Activated T-helper 1 cell treated with anti-CD3 and anti-CD28 coated beads, Interleukin-2, amount 50 U/mL, for 16 hours (primary cell): ENCODE measurements at places on chromosomes 16 and 17.

- DNase-seq = no peak
These were observed 71.1 kb downstream of the N4BP1 start for GRCh38 chr16:48538746-48539484.

DNA sequence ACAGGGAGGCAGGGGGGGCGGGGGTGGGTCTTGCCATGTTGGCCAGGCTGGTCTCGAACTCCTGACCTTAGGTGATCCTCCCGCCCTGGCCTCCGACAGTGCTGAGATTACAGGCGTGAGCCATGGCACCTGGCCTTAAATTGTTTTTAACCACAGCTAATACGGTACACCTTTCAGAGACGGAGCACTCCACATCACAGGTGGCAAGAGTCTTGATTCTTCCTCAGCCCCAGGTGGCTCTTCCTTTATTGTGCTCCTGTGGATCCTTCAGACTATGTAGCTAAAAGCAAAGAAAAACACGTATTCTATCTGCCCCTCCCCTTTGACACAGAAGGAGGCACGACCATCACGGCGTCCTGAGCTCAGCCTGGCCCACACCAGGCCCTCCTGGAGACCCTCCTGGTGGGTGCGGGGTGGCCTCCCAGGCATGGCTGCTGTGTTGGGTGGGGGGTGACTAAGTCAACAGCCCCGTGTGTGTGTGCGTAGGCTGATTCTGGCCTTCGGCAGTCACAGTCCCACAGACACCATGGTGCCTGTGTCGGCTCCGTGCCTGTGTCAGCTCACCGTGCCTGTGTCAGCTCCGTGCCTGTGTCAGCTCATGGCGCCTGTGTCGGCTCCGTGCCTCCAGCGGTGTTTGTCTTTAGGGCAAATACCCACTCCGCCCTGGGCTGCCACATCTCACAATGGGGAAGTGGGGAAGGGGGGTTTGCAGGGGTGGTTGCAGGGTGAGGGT lies 10.8 kb upstream of the SECTM1 start:
- no peak for DNase-seq

- no peak for DNase-seq
These were observed 98.3 kb upstream of the GOT2 start for GRCh38 chr16:58832386-58832895.

GRCh38 chr17:77646046-77646430 lies 312.5 kb upstream of the TNRC6C start:
- DNase-seq = no peak

GRCh38 chr17:4986951-4987766 lies at the start of gene CAMTA2:
Gene CAMTA2 (minus strand): TSS chr17:4987675. CDS start chr17:4986222, 1,453 bp downstream.
- peak; percentile 81 for DNase-seq

DNA sequence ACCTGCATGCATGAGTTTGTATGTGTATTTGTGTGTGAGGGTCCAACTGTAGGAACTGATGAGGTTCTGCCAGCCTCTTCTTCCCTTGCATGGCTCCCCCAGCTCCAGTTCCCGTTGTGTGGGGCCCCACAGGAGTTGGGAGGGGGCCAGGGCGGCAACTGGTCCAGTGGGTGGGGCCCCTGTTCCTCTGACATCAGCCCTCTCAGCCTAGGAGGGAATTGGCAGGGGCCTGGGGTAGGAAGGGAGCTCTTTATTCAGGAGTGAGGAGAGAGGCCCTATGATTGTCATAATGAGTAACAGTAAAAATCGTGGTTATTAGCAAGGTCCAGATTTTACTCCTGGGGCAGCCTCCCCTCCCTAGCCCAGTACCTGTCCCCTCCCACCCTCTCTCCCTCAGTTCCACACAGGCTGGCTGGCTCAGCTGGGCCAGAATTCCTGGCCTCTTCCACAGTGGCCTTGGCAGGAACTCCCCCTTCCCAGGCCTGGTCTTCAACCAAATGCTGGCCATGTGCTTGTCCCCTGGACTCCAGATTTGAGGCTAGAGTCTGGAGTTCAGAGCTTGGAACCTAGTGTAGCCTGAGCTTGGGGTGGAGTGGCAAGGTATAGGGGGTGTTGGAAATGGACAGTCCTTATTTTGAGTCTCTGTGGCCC lies 18.9 kb downstream of the RARA start:
- DNase-seq = no peak

DNA sequence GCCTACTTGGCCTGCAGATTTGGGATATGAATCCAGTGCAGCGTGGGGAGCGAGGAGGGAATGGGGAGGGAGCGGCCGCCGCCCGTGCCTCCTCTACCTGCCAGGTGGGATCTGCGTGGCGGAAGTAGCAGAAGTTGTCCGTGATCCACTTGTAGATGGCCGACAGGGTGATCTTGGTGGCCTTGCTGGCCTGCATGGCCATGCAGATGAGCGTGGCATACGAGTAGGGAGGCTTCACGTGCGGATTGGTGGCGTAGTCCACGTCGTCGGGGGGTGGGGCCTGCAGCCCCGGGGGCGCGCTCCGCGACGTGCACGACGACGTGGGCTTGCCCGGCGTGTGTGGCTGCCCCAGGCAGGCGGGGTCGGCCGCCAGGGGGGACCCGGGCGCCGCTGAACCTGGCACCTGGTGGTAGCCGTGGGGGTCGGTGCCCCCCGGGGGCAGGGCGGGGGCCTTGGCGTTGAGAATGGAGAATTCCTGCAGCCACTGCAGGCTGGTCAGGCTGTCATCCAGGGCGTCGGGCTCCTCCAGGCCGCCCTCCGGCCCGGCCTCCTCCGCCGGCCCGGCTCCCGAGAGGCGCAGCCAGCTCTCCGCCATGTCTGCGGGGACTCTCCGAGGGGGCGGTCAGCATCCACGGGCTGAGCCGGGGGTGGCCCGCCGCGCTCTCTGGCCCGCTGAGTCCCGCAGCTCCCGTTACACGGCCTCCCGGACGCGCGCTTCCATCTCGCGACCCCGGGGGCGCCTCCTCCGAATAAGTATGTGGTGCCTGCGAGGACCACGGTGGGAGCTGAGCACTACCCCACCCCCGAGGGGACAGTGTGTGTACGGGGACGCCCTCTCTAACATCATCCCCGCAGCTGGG lies 1.0 kb downstream of the FOXJ1 start:
- DNase-seq = no peak

DNA sequence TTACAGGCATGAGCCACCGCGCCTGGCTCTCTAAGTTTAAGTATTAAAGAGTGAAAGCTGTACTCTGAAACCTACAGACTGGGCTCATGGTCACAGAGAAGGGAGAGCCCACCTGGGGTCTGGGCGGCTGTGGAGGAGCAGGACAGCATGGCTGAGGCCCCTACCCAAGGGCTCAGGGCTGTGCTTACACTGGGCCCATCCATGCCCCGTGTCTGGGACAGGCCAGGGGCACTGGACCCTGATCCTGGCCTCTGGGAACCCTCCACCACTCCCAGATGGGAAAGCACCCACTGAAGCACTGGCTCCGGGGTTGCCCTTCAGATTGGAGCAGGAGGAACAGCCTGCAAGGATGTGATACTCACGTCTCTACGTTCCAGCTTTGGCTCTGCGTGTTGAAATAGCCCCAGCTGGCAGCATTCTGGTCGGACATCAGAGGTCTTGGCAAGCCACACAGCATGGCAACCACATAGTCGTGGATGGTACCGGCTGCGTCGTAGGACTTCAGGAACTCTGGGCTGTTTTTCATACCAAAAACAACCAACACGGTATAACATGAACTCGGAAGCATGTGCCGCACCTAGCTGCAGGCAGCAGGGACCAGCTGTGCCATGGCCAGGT lies 13.0 kb downstream of the SHPK start:
- no peak for DNase-seq

DNA sequence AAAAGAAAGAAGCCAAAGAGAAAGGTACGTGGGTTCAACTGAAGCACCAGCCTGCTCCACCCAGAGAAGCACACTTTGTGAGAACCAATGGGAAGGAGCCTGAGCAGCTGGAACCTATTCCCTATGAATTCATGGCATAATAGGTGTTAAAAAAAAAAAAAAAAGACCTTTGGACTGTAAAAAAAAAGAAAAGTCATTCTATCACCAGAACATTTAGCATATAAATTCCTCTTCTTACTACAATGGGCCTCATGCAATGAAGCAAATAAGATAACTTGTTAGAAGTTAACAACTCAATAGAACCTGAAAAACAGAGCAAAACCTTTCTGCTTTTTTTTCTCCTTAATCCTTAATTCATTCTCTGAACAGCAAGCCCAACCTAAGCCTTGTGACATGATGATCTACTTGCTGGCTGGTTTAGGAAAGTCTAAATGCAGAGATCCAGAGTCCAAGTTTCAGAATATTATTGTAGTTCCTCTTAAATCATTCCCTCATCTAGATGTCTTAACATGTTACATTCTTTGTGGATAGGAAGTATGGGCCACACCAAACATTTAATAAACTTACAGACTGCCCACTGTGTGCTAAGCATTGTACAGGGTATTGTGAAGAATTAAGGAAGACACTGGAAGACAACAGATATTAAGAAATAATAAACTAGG lies 45.4 kb downstream of the BRCA1 start:
- no peak for DNase-seq

- DNase-seq = no peak
These were observed 40.8 kb downstream of the USP32 start for GRCh38 chr17:60351012-60351695.

GRCh38 chr17:29390851-29391631 lies 878 bp downstream of the TAOK1 start:
- DNase-seq = peak; percentile 4

GRCh38 chr16:10521681-10522274 lies 58.6 kb downstream of the EMP2 start:
- no peak for DNase-seq

DNA sequence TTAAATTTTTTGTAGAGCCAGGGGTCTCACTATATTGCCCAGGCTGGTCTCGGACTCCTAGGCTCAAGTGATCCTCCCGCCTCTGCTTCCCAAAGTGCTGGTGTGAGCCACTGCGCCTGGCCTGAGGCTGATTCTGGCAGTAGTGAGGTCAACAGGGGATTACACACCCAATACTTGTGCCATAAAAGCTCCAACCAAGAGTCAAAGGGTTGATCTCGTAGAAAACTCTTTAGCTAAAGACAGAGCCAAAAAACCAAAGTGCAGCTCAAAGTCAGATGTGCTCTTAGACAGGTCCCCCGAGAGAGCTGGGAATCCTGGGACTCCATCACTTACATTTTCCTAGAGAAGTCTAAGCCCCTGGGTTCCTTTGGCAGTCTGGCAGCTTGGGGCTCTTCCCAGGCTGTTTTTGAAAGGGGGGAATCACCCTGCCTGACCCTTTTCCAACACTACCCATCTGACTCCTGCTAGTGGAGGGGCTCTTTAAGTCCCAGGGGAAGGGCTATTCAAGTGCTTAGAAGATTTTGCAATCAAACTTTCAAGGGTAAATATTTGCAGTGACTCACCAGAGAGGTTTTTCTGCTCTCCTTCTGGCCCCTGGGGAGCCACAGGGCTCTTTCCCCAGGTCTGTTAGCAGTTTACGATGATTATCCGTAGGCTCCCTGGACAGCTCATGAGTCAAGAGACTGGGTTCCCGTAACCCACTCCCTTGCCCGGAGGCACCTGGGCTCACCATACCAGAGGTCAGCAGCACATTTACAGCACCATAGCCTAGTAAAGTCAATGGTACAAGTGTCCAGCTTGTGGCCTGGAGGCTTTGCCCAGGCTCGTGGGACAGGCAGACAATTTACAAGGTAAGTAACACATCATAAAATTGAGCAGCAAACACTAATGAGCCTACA lies 408.7 kb downstream of the SLC39A11 start:
- no peak for DNase-seq

- DNase-seq = no peak
These were observed 7.5 kb downstream of the NATD1 start for GRCh38 chr17:21245639-21246084.

- DNase-seq = peak; percentile 16
These were observed 9.1 kb upstream of the PPP1R1B start for GRCh38 chr17:39617446-39618245.

DNA sequence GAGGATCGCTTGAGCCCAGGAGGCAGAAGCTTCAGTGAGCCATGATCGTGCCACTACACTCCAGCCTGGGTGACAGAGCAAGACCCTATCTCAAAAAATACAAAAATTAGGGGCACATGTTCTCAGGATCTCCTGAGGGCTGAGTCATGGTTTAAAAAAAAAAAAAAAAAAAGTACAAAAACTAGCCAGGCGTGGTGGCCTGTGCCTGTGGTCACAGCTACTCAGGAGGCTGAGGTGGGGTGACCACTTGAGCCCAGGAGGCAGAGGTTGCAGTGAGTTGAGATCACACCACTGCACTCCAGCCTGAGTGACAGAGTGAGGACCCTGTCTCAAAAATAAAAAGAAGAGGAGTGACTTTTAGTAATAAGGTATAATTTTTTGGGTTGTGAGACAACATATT lies 16.9 kb downstream of the BLMH start:
- no peak for DNase-seq

DNA sequence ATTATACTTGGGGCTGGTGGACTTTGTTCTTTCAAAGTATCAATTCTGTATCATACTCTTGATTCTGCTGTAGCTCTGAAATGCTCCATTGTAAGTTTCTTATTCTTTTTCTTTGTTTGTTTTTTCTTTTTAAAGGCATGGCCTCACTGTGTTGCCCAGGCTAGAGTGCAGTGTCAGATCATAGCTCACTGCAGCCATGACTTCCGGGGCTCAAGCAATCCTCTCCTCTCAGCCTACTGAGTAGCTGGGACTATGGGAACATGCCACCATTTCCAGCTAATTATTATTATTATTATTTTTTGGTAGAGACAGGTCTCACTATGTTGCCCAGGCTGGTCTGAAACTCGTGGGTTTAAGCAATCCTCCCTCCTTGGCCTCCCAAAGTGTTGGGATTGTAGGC lies 38.9 kb upstream of the METTL9 start:
- no peak for DNase-seq

DNA sequence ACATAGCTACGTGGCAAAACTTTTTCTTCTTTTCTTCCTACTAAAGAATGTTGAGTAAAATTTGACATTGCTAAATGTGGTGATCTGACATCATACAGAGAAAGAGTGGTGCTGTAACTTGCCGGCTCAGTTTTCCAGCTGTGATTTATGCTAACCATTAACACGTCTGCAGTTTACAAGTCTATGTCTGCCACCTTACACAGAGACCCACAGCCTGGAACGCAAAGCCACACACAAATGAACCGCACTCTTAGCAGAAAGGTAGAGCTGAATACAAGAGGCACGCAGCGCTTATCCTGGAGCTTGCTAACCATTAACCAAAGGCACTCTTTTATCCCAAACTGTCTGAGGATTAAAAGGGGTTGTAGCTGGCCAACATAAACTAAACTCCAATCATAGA lies 31.9 kb downstream of the CACNG1 start:
- DNase-seq = no peak

- no peak for DNase-seq
These were observed 796.2 kb upstream of the RBFOX1 start for GRCh38 chr16:6536411-6536810.

DNA sequence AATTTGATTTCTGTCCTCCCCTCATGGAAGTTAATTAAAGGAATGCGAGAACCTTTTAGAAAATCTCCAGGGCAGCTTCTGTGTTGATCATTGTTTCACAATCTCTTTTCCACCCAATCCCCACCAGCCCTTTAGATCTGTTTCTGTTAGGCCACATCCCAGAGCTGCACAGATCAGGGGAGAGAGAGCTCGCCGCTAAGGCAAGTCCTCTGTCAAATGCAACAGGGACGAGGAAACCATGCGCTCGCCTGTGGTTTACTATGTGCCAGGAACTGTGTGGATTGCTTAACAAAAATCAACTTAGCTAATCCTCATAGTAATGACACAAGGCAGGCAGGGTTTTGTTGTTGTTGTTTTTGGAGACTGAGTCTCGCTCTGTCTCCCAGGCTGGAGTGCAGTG lies 115.4 kb downstream of the SALL1 start:
- DNase-seq = no peak
